ENCODE measurements at places on chromosomes 3 and 15.
A peak's percentile ranks its signal among the peaks of the same experiment; 100 is the strongest.

- DNase-seq = no peak
Observed at GRCh38 chr3:21464746-21465145, 286.3 kb downstream of the ZNF385D start.

DNA sequence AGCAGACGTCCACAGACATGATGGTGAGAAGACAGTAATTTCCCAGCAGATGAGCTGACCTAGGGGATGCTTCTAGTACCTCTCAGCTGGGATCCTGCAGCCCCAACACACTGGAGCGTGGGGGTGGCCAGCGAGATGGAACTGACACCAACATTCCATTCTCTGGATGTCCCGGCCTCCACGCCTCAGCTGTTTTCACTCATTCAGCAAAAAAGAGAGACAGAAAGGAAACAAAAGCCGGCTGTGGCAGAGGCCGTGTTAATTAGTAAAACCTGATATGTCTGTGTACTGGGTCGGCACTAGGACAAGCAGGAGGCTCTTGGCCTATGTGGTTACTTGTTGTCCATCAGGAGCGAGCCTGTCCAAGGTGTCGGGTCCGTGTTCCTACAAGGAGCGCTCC, 82.6 kb upstream of the MYZAP start:
- DNase-seq = no peak

DNA sequence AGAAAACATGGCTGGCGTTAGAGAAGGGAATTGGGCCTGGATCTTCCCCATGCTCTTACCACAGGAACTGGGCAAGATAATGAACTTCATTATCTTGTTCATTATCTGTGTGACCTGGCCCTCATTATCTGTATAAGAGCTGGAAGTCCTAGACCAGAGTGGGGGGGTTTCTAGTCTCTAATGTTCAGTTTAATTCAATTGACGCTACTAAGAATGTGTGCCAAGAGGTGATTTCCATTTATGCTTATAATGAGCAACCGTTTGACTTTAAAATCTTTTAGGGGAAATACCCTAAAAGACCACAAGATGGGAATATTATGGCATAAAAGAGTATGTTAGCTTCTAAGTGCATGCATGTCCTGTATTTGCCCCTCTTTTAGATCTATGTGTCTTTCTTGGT, 59.1 kb upstream of the CSTA start:
- DNase-seq = no peak

- peak; percentile 5 for DNase-seq
Observed at GRCh38 chr15:72967397-72967796, 84.9 kb upstream of the NEO1 start.

DNA sequence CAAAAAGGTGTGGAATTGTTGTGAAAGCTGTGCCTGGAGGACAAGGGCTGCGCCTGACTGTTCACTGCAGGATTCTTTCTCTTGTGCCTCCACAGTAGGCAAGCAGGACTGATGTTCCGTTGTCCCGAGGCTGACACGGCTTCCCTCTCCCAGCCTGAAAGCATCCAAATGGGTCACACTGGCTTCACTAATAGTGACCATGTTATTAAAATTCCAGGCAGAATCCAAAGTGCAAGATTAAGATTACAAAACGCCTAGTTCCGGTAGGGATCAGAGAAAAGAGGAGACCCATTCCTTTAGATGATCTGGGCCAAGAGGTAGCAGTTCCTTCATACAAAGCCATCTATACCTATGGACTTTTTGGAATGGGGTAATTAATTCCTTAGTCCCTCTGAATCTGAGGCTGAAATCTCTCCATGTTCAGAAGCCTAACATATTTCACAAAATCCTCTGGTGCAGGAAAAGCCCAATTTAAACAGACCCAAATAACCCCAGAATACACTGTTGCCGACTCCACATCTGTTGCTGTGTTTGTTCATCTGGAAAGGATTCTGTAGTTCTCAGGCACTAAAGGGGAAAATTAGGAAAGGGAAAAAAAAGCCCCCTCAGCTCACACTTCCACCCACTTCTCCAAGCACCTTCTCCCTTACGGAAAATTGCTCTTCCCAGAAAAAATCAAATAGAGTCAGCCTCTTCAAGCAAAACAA, 145.9 kb downstream of the RORA start:
- DNase-seq = no peak

DNA sequence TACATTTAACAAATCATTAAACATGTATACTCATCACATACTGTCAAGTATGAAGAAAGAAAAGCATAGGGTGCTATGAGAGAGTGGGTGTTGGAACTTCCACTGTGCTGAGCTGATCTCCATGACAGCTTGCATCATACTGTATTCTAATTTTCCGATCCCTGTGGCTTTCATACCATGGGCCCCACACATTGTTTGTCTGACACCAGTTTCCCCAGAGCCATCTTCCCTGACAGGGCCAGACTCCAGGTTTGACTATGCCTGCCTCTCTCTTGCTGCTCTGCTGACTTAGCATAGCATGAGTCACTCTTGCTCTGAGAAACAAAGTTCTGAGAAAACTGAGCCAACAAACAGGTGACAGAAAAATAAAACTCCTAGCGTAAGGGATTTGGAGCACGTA, 37.0 kb upstream of the CASR start:
- DNase-seq = no peak

- no peak for DNase-seq
Observed at GRCh38 chr3:39327746-39328349, 1.7 kb upstream of the CCR8 start.

DNA sequence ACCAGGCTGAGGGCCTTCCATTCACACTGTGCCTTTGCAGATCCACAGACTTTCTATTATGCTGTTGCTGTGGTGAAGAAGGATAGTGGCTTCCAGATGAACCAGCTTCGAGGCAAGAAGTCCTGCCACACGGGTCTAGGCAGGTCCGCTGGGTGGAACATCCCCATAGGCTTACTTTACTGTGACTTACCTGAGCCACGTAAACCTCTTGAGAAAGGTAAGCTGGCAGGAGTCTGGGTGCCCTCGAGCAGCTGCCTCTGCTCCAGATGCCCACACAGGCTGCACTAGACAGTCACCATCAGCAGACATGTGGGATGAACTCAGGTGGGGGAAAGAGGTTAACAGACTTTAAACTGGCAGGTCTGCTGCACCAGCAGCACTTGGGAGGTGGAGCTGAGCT, 8.3 kb downstream of the TF start:
- DNase-seq = no peak

- no peak for DNase-seq
Observed at GRCh38 chr3:124492824-124493223, 237.4 kb upstream of the UMPS start.

DNA sequence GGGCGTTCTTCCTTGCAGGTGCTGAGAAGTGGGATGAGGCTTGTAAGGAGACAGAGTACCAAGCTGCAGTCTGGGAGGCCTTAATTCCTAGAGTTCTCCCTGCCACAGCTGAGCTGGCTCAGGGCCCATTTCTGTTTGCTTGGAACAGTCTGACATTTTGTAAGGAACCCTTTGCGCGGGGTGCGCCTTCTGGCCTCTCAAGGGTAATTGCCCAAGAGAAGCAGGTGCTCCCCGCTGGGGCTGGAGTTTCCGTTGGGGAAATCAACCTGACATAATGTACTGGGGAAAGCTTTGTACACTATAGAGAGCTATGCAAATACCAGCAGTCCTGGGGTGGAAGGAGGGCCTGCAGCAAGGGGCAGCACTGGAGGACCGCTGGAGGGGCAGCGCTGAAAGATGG, 83.6 kb downstream of the HMG20A start:
- DNase-seq = no peak

DNA sequence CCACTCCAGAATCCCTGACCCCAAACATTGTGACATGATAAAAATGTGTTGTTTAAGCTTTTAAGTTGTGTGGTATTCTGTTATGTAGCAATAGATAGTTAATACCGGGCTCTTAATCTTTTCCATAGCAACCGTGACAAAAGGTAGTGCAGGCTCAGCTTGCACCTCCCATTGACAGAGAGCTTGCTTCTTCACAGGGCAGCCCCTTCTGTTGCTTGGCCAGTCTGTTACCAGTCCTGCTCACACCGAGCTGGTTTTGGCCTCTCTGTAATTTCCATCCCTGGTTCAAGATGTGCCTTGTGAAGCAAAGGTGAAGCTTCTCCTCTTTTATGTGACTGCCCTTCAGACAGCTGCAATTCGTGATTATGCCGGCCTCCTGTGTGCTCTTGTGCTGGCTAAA, 86.9 kb downstream of the CRYGS start:
- no peak for DNase-seq

- DNase-seq = no peak
Observed at GRCh38 chr15:71559098-71559497, 251.3 kb upstream of the NR2E3 start.

DNA sequence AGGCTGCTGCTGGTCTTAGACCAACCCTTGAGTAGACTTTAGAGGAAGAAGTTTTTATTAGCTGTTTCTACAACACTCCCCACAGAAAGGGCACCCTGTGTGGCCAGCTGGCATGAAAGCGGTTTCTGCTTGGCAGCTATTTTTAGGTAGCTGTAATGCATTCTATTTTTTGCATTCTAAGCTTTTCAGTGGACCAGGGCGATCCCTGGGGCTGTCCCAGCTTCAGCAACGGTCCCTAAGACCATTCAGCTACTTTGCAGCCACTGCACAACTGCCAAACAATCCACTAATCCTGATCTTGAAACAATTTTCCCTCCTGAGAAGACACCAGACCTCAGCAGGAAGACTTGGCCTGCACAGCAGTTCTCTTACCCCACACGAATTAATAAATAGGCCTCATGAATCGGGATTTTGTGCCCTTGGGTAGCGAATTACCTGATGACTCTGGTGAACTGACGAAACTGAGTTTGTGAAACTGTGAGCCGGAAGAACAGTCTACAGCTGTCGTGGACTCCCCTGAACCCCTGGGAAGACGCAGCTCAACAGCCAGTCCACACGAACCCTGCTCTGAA, 14.6 kb upstream of the TFRC start:
- DNase-seq = no peak

- DNase-seq = no peak
Observed at GRCh38 chr3:158261371-158261991, 151.6 kb downstream of the RSRC1 start.

DNA sequence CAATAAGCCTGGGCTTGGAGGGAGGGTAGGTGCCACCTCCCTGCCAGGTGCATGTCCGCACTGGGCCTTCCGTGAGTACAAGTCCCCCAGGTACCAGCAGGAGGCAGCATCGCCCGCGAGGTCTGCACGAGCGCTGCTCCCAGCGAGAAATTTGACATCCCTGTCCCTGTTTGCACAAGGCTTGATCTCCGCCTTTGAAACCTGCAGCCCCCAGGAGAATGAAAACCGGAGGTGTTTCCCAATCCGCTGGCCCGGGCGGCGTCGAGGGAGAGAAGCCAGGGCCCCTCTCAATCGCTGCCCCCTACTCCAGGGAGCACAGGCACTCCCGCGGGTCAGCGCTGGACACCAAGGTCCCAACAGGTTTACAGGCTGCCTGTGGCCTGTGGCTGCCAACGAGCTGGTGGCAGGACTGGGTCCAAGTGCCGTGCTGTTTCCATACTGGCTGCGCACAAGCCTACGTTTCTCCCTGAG, 961 bp downstream of the HAPLN3 start:
- peak; percentile 68 for DNase-seq

DNA sequence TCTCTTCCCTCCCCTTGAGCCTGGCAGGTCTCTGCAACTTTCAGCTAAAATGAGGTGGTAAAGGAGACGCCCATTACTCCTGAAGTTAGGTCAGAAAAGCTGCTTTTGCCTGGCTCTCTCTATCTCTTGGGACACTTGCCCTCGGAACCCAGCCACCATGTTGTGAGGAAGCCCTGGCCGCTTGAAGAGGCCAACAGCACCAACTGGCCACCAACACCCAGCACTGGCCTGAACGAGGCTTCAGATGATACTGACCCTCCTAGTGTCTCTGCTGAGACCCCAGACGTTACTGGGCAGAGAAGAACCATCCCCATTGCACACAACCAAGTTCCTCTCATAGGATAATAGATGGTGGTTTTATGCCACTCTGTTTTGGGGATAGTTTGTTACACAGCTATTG, 49.5 kb upstream of the PCSK6 start:
- DNase-seq = no peak

DNA sequence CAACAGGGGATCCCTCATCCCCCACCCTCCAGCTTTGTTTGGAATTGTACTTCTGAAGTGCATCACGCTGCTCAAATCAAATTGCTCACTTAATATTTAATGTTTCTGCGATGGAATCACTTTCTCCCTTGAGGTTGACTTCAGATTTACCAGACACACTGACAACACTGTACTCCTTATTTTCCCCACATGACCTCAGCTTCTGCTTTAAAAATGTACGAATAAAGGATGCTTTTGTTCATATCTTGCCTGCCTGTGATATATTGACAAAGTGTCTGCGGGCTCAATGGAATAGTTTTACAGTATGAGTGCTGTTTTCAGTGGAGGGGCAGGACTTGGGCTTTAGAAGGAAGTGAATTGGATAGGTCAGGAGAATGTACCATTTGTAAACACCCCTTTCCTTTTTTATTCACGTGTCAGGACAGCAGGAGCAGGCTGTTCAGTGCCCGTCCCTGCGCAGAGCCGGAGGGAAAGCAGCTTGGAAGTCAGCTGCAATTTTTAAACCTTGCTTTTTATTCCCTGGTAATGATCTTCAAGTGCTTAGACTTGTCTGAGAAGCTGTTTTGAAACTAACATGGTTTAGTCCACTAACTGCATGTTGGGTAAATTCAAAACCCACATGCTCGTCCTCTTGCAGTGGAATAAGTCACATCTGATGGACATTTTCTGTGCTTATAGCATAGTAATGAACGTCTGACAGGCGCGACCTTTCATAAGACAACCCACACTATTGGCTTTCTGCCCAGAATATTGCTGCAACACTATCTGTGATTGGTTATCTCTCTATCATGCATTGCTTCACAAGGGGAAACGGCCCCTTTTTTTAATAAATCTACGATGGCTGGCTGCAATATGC, 29.9 kb downstream of the MBNL1 start:
- DNase-seq = peak; percentile 77

GRCh38 chr15:91926908-91927270, 73.4 kb downstream of the SLCO3A1 start:
- DNase-seq = no peak

DNA sequence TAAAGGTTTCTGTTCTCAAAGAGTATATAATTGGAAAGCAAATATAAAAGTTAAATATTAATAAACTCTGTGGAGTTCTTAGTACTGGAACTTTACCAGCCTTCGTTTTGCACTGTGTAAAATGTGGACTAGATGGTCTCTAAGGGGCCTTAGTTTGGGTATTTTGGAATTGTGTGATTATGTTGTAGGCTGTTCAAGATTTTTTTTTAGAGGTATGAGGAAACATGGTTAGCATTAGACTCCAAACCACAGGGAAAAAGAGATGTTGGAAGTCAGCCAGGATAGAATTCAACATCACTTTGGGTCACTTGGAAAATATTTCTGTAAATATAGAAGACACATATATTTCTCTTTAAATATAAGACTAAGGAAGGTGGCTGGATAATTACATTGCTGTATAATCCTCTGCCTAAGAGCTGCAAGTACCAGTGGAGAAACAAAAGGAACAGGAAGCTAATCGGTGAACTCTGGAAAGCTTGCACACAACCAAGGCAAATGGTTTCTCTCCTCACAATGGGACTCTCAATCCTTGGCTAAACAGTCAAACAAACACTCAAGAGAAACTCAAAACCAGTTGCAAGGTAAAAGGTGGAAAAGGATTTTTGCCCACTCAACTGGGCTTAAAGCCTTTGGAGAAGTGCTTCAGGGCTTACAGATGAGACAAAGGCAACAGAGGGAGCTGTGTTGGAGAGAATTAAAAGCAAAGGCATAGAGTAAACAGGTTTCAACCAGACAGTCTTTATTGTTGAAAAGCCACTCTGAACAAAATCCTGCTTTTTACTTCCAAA, 141.7 kb downstream of the NR1D2 start:
- no peak for DNase-seq
